Activated CD8-positive, alpha-beta memory T cell treated with anti-CD3 and anti-CD28 coated beads for 1 hour (primary cell): ENCODE measurements at places on chromosomes 3 and 15.

GRCh38 chr3:59482684-59483083 is 432.9 kb upstream of the CFAP20DC start:
- no peak for DNase-seq

GRCh38 chr3:179336345-179336929 is 11.1 kb upstream of the MFN1 start:
- DNase-seq, result no peak

DNA sequence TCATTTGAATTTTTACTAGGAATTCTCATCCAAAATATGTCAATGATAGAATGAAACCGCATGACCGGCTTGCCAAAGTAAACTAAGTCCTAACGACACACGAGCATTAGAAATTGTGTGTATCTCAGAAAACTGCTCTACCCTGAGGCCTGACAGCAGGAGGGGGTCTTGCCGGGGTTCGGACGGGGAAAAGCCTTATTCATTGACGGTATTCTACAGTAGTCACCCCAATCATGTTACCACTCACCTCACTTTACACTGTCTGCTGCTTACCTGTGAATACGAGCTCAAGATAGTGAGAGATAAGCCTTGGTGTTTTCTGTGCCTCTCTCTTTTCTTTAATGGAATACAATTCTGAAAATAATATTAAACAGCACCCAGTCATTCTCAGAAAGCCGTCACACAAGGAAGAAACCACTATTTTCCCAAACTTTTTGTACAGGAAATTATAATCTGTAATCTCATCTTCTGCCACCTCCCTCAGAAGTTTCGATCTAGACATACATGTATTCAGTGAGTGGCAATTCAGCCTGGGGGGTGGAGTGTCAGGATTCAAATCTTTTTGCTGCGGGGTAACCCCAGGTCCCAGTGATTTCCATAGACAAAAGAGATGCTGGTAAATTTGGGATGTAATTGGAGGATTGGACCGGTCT is 492 bp upstream of the FAM43A start:
- DNase-seq, result no peak

DNA sequence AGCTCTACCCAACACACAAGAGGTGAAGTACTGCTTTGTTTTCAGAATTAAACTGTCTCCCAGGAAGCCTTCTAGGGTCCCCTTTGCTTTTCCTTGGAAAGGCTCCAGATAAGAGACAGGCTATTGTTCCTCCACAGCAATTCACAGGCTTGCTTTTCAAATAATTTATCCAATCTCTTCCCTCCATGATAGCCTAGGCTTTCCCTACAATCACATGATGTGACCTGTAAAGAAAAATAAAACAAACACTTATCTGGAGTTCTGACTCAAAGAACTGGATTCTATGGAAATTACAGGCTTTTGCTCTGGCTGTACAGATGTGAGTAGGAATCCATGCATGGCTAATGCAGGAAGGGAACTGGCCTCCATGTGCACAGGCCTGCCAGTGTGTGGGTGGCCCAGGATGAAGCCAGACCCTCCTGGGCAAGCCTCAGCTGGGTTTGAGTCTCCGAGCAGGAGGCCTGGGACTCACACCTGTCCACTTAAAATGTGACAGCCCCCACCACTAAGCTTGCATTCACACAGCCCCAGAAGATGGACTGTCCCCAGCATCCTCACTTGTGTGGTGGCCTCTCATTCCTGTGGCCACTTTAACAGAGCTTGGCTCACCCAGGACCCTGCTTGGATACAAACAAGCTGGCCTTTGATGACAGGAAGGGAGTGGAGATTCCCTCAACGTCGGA is 75.8 kb upstream of the LEKR1 start:
- no peak for DNase-seq

DNA sequence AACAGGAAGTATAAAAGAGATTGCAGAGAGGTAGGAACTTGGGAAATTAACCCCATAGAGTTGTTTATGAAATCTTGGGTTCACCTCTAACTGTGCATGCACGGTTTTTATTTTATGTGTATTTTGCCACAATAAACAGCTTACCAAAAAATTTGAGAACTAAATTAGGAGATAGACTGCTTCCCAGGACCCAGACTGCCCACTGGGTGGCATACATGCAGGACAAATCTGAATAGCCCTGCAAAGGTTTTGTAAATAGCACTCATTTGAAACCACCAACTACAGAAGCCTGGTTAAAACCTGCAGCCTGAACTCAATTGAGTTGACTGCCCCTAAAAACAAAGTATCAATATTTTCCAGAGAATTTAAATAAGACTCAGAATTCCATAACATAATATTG is 96.4 kb upstream of the SLCO2A1 start:
- DNase-seq, result no peak

- DNase-seq, result no peak
Measured at GRCh38 chr15:43625106-43625505, 6.5 kb upstream of the STRC start.

GRCh38 chr15:29952225-29952624 is 130.0 kb upstream of the TJP1 start:
- no peak for DNase-seq

DNA sequence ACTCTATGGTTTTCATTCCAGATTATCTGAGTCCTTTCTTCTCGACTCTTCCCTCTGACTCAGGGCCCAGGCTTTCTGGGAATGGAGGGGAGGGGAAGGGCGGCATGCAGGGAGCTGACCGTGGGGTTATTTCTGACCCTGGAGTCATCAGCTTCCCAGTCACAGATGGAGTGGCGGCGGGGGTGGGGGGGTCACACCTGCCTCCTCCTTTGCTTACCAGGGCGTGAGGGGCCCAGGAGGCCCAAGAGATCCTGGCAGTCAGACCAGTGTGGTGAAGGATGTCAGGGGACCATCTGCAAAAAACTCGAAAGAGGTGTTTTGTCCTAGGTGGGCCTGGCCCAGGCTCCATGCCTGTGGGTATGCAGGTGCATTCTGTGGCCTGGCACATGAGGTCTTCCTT is 996 bp upstream of the XIRP1 start:
- DNase-seq, result no peak

- DNase-seq, result no peak
Measured at GRCh38 chr3:13600950-13601691, 52.2 kb downstream of the FBLN2 start.

GRCh38 chr3:69142090-69142489 is 19.7 kb upstream of the LMOD3 start:
- DNase-seq, result no peak

DNA sequence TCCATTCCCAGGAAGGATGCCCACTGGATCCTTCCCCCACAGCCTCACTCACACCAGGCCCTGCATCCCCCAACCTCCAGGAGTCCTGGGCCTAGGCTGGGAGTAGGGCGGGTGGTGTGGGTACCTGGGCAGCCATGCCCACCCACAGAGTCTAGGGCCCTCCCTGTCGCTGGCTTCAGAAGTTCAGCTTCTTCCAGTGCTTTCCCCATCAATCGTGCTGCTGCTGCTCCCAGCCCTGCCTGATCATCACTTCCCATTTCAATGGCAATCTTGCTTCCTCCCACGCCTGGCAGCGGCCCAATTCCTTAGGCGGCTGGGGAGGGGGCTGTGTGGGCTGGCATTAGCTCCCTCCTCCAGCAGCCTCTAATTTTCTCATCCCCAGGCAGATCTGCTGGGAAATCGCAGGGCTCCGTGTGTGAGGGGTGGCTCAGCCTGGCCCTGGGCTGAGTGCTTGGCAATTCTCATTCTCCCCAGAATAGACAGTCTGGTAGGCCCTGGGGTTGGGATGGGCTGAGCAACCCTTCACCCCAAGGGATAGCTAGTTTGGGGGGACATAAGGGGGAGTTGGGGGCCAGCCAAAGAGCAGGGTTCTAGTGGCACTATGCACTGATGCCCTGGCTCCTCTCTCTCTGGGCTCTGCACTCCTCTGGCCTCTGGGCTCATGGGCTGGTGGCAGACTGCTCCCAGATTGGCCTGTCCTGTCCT is 66.4 kb downstream of the SCN5A start:
- no peak for DNase-seq

DNA sequence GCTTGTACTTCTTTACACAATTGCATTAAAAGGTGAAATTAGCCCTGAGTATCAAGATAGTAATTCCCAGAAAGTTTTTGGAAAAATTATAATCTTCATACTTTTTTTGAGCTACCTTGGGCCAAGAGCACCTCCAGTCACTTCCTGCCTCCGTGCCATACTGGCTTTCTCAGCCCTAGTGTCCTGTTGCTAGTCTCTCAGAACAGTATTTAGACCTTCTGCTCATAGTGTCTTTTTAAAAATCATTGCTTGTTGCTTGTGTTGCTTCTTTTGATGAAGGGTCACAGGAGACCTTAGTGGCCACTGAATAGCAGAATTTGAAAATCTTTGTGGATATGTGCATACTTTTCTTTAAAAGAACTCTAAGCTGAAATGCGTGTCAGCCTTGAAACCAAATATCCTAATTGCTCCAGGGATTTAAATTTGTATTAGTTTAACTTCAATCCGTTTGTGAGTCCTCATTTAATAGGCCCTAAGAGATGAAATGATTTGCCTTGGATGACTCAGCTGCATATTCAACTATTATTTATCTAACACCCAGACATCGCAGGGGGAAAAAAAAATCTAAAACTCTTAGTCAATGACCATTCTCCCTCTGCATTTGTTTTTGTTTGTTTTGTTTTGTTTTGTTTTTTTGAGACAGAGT is 29.1 kb upstream of the LXN start:
- DNase-seq, result no peak

DNA sequence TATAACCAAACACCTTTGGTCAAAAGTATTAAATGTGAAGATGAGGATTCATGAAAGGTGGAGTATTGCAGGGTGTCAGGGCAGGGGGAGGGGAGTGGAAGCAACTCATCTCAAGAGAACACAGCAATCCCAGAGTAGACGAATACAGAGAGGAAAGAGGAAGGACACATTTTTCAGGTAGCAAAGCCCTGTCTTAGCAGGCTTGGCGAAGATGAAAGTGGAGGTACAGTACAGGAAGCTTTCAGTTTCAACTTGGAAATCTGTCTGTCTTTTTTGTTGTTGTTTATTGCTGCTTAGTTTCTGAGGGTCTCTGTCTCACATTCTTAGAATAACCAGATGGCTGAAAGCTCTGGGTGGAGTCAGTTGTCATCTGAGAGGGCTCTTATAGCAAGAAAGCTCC is 80.8 kb upstream of the GPR149 start:
- DNase-seq, result no peak

GRCh38 chr15:101492766-101493692 is 3.5 kb upstream of the PCSK6 start:
- no peak for DNase-seq

GRCh38 chr15:43410572-43411214 is 39.8 kb downstream of the TUBGCP4 start:
- no peak for DNase-seq

DNA sequence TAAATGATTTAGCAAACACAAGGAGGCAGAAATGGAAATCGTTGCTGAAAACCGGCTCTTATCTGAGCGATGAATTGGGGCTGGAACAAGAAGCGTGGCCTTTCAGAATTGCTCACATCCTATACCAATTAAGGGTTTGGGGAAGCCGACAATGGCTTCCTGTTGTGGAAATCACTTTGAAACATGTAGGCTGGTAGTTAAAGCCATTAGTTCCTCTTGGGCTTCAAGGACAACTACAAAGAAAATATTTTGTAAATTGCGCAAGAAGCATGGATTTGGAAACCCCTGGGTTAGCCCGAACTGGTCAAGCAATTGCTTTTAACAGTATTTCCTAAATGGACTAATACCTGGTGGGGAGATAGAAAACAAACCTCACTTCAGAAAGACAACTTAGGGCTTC is 182.4 kb downstream of the ADAMTS9 start:
- DNase-seq, result no peak

DNA sequence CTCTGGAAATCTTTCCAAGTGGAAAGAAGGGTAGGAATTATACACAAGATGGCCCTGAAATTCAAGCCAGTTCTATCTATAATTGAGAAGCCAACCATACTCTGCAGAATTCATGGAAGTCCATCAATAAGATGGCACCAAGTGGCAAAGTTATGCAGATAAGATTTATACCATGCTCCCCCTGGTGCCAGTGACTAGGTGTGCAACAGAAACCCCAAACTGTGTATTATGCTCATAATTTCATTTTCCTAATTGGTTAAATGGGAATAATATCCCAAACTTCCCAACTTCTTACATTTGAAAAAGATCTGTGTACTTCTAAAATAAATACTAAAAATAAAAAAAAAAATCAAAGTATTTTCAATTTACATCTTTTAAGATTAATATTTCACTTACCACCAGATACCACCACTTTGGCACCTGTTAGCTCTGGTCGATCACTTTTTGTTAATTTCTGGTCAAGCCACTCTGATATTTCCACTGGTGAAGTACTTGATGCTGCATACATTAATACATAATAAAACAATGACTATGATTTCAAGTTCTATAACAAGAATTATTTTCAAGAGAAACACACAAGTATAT is 25.9 kb downstream of the ETFA start:
- DNase-seq, result no peak

DNA sequence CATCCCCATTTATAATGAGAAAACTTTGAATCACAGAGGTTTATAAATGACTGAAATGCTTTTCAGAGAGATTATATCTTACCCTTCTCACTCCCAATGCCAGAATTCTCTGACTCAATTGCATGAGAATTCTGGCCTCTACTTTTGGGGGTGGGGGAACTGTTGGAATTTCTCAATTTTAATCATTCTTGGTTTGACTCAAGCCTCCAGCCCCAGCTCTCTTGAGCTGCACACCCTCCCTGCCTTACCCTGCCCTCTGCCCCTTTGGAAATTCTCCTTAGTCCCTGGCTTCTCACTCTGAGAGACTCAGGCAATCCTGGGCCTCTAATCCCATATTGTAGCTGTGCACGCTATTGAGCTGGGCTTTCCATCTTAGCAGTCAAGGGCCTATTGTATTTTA is 44.2 kb downstream of the ZNF589 start:
- DNase-seq, result no peak

DNA sequence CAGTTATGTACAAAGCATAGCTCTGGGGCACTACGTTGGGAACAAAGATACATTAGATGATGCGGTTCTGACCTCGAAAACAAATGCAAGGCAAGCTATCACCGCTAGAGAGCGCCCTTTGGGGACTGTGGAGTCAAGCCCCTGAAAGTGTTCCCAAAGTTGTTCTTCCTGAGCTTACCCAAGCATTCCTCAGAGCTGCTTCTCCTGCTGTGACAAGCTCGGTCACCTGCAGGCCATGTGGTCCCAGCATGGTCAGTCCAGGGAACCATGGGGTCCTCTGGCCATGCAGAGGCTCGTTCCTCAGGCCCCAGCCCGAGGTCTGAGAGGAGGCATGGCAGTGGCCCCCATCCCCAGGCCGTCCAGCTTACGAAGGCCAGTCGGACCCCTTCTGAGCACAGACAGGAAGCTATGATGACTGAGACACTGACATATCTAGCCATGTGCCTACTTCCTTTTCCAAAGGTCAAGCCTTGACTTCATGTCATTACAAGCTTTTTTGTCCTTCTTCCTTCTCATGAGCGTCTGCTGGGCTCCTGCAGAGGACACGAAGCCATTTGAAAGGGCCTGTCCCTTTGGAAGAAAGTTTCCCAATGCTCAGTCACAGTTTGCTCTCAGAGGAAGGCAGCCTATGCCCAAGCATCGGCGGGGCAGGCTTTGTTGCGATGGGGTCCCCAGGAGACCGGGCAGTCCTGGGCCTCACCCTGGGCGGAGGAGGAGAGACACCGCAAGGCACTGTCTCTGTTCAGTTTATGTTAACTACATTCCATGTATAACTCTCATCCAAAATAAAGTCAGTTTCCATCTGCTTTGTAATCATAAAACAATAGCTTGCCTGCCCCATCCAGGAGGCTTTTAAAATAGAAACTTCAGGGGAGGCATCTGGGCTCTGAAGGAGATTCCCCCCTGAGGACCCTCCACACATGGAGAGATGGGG is 79.3 kb downstream of the ATP10A start:
- DNase-seq, result no peak

- DNase-seq, result no peak
Measured at GRCh38 chr3:185724251-185724650, 100.6 kb downstream of the IGF2BP2 start.
